Stimulated activated CD8-positive, alpha-beta memory T cell treated with anti-CD3 and anti-CD28 coated beads, Interleukin-7, amount 100 ng/mL, for 4 hours (primary cell): ENCODE measurements at places on chromosomes 4 and X.

DNA sequence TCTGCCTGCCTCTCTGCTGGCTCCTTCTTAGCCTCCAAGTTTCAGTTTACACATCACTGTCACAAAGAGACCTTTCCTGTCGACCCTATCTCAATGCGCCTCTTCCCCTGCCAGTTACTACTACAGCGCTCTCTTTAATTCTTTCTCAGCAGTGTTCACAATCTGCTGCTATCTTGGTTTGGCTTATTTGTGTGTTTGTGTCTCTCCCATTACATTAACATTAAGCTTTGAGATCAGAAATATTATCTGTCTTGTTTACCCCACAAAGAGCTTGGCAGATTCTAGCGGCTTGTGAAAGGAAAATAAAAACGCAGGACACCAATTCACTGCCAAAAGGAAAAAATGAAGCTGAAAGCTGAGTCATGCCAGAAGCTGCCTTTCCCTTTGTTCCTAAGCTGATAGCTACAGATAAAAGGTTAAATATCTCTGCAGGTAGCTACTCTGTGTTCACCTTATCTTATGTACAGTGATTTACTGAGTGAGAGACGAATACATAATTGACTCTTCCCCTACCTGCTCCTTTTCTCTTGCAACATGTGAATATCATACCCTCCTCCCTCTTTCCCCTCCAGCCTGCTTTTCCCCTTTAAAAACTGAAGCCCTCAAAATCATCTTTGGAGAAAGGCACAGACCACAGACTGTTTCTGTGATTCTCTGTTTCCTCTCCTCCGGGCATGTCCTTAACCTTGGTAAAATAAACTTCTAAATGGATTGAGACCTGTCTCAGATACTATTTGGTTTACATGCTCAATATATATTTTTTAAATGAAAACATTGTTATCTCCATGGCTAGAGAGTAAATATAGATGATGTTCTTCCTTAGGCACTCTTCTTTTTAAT is 19.3 kb upstream of the SLC9A7 start:
- DNase-seq = no peak

DNA sequence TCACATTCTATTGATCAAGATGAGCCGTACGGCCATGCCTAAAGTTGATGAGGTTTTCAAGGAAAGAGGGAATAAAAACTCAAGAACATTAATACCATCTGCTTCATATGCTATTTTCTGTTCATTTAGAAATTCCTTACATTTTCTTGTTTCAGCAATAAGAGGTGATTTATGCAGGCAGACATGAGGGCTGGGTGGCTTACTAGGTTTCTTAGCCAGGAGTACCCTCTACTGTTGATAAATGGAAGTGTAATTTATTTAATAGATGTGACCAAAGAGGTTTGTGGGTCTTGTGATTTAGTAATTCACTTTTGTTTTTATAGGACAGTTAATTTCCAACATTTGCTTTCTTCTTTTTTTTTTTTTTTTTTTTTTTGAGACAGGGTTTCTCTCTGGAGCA is 6.4 kb upstream of the SMIM9 start:
- no peak for DNase-seq

GRCh38 chr4:140426610-140427105 is 790 bp downstream of the CLGN start:
- DNase-seq = no peak

DNA sequence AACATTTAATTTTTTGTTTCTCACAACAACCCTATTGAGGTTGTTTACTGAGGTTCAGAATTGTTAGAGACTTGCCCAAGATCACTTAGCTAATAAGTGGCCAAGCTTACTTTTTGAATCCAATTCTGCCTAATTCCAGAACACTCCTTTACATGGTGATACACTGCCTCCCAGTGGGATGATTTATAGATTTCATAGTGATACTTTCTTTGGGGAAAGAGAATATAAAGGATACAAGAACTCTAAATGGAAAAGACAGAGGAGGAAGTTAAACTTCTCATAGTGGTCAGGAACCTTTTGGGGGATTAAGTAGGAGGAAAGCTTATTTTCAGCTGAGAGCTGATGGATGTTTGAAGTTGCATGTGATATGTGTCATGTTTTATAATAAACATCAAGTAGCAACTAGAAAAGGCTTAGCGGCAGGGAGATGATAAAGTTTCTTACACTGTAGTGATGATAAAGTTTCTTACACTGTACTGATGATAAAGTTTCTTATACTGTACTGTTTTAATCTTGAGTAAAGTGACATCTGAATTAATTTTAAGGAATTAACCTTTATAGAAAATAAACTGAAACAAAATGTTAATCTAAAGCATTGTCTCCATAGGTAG is 15.3 kb downstream of the STAG2 start:
- DNase-seq = no peak

GRCh38 chr4:136925203-136925602 is 607.1 kb downstream of the PCDH18 start:
- DNase-seq = no peak

DNA sequence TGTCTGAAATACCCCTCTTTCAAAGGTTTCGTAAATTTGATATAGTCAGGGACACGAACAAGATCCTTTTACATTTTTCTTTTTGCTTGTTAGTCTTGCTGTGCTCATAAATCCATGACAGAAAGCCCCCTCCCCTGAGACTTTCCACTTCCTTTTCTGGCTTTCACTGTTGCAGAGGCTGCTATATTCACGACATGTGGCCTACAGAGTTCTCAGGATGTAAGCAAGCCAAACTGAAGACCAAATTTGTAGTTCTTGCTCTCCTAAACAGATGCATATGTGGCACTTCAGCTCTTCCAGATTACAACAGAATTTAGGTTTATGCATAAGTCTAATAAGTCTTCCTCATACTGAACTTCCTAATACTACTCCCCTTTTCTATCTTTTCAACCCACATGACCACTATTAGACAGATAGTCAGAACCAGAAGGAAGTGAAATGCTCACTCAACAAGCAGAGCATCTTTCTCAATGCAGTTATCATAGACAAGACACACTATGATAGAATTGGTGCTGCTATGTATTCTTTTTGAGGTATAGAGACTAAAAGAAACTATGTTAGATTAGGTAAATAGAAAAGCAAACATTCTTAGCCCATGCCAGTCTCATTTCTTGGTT is 15.0 kb downstream of the BTK start:
- DNase-seq = no peak

GRCh38 chr4:77076889-77077635 is 1.3 kb upstream of the CCNI start:
- no peak for DNase-seq

DNA sequence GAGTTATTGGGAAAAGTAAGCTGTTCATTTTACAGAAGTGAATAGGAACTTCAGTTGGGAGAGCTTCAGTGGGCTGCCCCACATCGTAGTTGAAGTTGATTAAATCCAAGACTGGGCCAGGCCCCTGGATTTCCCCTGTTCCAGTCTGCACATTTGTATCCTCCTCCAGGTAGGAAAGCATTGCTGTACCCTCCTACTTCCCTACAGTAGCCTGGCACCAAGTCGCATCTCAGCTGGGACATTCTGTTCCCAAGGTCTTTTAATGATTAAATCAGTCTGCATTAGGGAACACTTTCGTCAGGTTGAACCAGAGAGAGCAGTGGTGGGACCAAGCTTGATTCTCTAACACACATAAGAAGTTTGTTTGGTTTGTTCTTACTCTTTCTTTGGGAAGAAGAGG is 165.8 kb upstream of the PPARGC1A start:
- no peak for DNase-seq
